Stimulated activated naive B cell treated with anti-CD40 and anti-IgM and Interleukin-4, amounts not matched to agents 10 μg/mL and 1 μg/mL and 100 μg/mL, for 72 hours (primary cell): ENCODE measurements at places on chromosomes 11 and 22.

- DNase-seq = no peak
These were observed 761 bp upstream of the NXPE4 start for GRCh38 chr11:114596175-114596919.

GRCh38 chr11:130206141-130206540 is 46.6 kb downstream of the ST14 start:
- DNase-seq = no peak

- no peak for DNase-seq
These were observed 4.0 kb downstream of the LRP4 start for GRCh38 chr11:46914363-46914762.

DNA sequence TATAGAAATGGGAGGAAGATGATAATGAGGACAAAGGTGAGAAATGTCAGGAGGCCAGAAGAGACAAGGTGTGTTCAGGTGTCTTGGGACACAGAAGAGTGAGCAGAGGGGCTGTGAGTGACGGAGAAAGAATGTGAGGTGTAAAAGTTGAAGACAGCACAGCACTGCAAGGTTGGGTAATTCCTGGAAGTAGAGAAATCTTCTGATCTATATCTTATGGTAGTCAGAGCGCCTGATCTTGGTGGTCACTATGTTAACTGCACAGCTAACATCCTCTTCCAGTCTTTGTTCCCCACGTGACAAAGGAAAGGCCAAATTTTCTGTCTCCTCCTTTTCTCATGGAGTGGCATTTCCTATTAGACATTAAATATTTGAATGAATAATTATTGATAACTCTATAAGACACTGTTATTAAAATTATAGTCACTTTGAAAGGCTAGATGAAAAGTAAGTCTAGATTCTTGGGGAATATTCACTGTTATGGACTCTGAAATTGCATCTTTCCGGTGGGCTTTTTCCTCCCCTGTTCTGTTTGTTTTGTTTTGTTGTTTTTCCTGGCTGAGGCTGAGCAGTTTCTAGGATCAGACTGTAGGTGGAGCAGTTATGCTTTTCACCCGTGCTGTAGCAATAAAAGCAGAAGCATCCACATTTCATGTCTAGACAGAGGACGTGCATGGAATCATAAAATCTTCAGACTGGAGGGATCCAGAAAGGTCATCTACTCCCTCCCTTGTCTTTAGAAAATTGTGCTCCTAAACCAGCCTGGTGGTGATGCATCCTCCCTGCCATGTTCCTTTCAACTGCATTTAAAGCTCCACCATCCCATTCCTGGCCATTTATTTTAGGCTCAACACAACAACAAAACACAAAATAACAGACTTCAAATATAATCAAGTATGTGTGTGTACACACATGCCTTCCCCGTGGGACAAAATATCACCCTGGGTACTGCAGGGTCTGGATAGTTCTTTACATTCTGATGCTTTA is 26.6 kb downstream of the SC5D start:
- DNase-seq = no peak

GRCh38 chr11:25970726-25971508 is 361.0 kb upstream of the ANO3 start:
- DNase-seq = no peak

DNA sequence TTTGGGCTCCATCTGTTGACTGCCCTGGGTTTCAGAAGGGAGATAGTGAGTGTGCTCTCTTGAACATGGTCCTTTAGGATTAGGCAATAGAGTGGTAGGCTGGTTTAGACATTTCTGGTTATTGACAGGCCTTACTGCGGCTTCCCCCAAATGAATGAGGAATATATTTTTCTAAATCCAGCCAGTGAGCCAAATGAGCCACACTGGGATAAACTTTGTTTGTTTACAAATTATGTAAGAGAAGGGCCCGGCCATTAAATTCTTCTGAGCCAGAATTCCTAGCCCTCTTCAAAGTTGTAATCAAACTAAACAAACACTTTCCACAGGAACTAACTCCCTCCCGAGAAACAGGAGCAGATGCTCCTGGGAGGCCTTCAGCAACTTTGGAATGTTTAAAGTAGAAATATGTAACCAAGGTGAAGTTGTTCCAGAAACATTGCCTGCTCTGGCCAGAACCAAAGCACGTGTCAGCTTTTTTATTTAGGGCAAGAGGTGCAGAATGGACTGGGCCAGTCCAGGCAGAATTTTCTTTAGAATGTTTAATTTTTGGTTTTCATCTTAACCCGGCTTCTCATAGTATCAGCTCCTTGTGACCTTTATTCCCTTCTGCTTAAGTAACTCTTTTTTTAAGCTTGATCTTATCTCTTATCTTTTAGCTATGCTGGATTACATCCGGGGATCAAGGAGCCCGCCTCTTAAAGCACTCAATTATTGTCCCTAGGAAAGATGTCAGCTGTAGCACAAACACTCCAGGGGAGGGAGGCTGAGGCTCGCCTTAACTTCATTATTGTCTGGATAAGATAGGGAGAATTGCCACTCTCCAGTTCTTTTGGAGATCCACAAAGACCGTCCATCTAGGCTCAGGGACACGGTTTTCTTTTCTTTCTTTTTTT is 28.7 kb downstream of the ZNRF3 start:
- DNase-seq = no peak
